ENCODE measurements at places on chromosomes 7 and 10.

- no peak for DNase-seq
These were observed 6.1 kb downstream of the DENND11 start for GRCh38 chr7:141695803-141696289.

- DNase-seq: no peak
These were observed 200.8 kb downstream of the TNS3 start for GRCh38 chr7:47381134-47381495.

DNA sequence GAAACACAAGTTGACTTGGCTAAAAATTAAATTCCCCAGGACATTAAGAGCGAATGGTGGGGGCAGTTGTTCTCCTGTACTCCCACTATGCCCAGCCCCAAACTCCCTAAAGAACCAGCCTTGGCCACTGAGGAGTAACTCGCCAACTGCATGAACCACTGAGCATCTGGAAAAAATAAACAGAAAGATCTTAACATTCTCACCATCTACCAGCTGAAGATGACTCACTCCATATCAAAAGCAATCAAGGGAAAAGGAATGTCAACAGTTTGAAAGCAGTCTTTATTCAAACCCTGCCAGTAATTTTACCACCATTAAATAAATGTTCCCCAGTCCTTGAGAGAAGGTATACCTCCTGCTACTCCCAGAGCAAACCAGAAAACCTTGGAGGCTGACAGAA lies 45.4 kb downstream of the CTTNBP2 start:
- DNase-seq: no peak

GRCh38 chr7:73822319-73823173 lies 8.2 kb upstream of the CLDN4 start:
- no peak for DNase-seq

- DNase-seq: no peak
These were observed 359.5 kb downstream of the PTEN start for GRCh38 chr10:88222881-88223280.

DNA sequence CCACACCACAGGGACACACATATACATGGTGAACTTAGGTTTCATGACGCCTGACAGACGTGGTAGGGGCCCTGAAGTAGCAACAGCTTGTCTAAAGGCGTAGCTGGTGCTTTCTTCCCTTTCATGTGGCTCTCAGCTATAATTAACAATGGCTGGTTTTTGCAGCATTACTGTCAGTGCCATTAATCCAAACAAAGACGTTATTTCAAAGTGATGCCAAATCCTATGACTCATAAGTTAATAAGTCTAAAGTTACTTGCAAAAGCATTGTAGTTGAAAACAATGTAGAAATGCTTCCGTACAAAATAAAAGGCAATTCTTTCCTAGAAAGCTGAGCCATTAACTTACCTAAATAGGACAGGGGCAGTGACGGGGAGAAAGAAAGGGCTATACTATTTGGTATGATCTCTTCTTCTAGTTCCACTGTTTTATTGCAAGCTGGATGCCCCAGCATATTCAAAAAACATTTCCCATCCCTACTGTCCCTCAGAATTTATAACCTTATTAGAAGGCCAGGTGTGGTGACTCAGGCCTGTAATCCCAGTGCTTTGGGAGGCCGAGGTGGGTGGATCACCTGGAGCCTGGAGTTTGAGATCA lies 105.4 kb downstream of the ODAD2 start:
- DNase-seq: no peak

GRCh38 chr10:120749856-120750566 lies 101.2 kb upstream of the WDR11 start:
- no peak for DNase-seq

DNA sequence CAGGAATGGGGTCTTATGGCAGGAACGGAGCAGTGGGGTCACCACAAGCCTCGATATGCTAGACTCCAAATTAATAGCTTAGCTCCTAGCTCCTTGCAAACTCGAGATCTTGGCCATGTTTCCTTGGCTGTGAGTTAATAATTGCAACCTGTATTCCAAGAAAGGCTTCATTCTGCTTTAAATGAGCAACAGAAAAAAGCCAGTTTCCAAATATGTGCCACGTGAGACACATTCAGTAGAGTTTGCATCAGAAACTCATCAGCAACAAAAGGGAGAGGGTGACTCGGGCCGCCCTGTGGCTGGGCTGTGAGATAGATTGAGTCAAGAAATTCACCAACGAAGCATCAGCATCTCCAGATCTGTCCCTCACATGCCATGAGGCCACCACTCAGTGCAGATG lies 112.0 kb downstream of the NPTX2 start:
- DNase-seq: no peak

- no peak for DNase-seq
These were observed 726.8 kb downstream of the PARD3 start for GRCh38 chr10:34088208-34088794.

DNA sequence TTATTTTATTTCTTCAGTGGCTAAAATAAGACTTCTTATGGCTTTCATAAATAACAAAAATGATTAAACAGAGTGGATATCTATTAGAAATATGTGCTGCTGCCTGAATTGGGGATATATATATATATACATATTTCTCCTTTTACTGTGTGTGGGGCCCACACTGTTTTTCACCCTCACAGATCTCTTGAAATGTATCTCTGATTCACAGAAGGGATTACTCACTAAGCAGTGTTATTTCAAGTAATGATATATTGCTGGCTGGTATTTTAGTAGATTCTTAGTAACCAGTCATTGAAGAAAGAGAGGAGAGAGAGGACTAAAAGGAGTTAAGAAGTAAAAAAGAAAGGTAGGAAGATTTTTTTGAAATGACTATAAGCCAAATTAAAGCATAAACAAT lies 308.6 kb upstream of the NRP1 start:
- DNase-seq: no peak
